GM06990 (cell line): ENCODE measurements at places on chromosomes 16 and 17.

DNA sequence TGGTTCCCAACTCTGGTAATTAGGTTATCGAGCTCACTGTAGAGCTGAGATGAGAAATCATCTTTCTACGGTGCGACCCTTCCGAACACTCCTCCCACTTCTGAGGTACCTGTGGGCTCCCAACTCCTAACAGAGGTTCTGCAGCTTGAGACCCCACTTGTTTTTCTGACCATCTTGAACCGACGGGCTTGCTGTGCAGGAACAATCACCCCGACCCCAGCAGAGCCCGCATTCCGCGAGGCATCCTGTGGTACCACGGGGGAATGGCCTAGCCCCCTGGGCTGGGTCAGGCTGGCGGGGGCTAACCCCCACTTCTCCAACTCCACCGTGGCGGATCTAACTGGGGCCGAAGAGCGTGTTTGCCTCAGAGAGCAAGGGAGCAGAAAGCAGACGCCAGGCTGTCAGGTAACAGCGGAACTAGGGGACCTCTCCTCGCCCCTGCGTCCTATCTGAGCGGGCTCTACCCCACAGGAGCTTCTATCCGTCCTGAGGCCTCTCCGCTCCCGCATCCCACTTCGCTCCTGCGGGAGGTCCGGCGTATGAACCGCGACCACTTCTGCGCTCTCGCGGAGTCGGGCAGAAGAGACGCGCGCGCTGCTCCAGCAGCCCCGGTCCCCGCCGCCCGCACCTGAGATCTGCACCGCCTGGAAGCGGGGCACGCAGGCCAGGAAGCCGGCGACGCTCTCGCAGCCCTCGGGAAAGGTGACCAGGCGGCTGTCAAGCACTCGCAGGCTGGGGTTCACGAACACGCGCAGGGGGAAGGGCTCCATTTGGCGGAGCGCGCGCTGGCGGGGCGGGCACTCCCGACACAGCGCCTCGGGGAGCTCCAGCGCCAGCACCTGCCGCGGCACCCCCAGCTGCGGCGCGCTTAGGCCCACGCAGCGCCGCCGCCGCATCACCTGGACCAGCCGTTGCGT is 761 bp downstream of the PDF start:
- peak; percentile 40 for DNase-seq

- DNase-seq: no peak
These were observed 13.3 kb upstream of the HOXB2 start for GRCh38 chr17:48558057-48558830.

- DNase-seq: no peak
These were observed 2.3 kb downstream of the LRRC3C start for GRCh38 chr17:39929646-39930407.

- no peak for DNase-seq
These were observed 2.0 kb downstream of the GH1 start for GRCh38 chr17:63916566-63917185.

- no peak for DNase-seq
These were observed 24.9 kb downstream of the KLHL36 start for GRCh38 chr16:84673203-84673535.

- no peak for DNase-seq
These were observed 476.9 kb upstream of the CDH5 start for GRCh38 chr16:65889533-65889966.

GRCh38 chr17:48565022-48565554 is 13.1 kb downstream of the HOXB4 start:
- no peak for DNase-seq
